ENCODE measurements at places on chromosomes 12 and 14.

DNA sequence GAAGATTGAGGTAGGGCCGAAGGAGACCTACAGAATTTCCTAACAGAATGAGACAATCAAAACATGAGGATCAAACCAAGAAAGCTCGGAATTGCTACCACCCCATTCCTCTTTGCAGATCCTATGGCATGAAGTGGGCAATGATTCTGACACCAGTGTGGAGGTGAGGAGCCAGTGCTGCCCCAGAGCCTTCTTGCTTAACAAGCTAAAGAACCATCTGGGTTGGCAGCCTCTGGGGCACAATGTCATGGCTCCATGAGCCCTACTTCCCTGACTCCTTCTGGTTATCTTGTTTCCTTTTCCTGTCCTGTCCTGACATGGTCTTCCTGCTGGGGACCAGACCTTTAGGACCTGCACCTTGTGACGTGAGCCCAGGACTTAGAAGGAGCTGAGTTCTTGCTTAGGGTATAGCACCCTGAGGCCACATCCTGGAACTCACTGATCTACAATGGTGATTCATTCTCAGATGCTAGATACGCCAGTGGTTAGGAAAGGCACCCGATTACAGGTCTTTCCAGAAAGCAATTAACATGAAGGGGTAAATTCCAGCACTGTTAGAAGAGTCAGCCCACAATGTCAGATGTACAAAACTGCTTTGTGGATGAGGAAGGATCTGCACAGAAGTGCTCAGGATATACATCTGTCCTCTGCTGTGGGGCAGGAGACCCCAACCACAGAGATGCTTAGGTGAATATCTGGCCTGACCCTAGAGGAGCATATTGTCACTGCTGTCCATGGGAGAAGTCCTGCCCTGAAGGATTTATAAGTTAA lies 324.2 kb downstream of the ZFP36L1 start:
- no peak for DNase-seq

- DNase-seq: no peak
Observed at GRCh38 chr14:37122919-37123639, 49.3 kb downstream of the SLC25A21 start.

DNA sequence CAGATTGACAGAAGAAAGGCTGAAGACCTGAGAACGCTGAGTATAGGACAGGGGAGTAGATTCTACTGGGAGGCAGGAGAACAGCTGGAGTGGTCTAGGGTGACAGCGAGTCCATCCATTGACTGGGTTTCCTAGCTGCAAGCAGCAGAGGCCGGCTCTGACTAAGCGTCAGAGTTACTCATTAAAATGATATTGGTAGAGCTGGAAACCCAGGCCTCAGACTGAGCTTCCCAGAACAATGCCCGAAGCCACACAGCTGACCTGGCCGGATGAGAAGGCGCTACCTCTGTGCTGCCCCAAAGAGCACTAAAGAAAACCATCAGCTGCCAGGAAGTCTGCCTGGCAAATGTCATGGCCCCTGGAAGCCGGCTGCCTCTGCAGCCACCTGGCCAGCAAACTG lies 78.5 kb upstream of the FZD10 start:
- DNase-seq: no peak

DNA sequence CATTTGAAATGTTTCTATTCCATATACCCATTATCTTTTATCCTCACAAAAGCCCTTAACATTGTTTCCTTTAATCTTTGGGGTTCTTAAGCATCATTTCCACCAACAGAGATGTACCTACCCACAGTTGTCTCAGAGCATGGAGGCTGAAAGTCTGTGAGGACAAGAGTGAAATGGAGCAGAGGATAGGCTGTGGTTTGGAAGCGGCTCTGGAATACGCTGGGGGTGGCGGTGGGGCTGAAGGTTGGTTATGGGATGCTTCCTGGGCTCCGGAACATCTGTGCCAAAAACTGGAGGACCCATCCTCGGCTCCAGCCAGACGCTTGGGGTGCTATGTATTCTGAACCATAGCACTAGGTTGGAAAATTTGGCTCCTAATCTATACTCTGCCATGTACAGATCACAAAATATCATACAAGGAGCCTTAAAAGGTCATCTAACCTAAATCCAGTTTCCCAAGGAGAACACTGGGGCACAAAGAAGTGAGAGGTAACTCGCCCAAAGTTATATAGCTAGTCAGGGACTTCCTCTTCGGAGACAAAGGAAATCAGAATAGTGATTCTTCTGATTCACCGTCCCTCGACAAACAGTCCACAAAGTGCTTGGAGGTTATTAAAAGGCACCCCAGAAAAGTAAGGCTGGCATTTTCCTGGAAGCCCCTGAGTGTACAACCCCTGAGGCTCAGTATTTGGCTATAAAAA lies 2.5 kb downstream of the PPP1R3E start:
- DNase-seq: no peak

GRCh38 chr14:93977790-93978581 lies 1.6 kb upstream of the ASB2 start:
- DNase-seq: no peak

DNA sequence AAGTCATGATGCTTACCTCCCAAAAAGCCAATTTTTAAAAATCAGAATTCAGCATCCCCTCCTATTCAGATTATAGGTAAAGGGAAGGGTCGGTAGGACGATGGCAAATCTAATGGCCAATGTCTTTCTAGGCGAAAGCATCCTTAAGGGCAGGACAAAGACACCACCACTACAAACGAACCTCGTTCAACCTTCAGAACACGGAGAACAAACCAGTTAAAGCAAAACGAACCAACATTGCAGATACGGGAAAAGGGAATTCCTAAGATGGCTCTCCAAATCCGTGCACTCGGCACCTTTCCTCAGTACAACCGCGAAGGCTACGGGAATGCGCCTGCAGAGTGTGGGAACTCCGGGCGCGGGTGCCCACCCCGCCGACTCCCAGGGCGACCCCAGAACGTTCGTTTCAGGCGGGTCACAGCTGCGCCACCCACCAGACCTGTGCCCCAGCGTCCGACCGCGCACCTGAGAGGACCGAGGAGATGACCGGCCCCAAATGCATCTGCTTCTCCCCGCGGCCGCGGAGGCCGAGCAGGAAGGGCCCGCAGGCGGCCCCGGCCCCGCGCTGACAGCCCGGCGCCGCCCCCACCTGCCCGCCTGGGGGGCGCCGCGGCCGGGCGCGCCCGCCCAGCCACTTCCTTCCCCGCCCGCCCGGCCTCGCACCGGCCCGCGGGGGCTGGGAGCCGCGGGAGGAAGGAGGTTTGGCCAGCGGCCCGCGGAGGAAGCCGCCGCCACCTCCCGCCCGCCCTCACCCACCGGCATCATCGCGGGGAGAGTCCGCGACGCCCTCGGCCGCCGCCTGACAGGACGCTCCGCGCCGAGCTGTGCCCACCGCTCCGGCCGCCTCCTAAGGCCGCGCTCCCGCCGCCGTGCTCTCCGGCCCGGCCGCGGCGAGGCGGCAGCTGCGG lies 578 bp downstream of the PPP1R13B start:
- peak; percentile 66 for DNase-seq

Measured in GM13976 (cell line).